ENCODE measurements at places on chromosomes 6 and 20. TPM values are rescaled to one million over a fixed set of nuclear protein-coding genes. Genes with fewer than 3 reads are reported as not detected.

The SLC22A16 gene
- not detected for total RNA-seq

The ZGPAT gene
- total RNA-seq, result 25.1 TPM

The SMOC2 gene
- not detected for total RNA-seq

The LPA gene
- not detected for total RNA-seq

The GSTA1 gene
- total RNA-seq, result not detected

The PARD6B gene
- 0.26 TPM for total RNA-seq

The MUC21 gene
- total RNA-seq, result not detected

The XKR7 gene
- not detected for total RNA-seq

The EPPIN gene
- not detected for total RNA-seq

The CRISP3 gene
- total RNA-seq, result not detected

The GABRR1 gene
- total RNA-seq, result not detected

The APOBEC2 gene
- total RNA-seq, result not detected

The COL9A1 gene
- not detected for total RNA-seq

The VNN1 gene
- total RNA-seq, result not detected

The NCR2 gene
- not detected for total RNA-seq

The MYMX gene
- not detected for total RNA-seq

The SAMD10 gene
- total RNA-seq, result 0.34 TPM

The CGA gene
- 0.16 TPM for total RNA-seq

The SEMG1 gene
- not detected for total RNA-seq
